ENCODE measurements at places on chromosomes 13 and 19.

DNA sequence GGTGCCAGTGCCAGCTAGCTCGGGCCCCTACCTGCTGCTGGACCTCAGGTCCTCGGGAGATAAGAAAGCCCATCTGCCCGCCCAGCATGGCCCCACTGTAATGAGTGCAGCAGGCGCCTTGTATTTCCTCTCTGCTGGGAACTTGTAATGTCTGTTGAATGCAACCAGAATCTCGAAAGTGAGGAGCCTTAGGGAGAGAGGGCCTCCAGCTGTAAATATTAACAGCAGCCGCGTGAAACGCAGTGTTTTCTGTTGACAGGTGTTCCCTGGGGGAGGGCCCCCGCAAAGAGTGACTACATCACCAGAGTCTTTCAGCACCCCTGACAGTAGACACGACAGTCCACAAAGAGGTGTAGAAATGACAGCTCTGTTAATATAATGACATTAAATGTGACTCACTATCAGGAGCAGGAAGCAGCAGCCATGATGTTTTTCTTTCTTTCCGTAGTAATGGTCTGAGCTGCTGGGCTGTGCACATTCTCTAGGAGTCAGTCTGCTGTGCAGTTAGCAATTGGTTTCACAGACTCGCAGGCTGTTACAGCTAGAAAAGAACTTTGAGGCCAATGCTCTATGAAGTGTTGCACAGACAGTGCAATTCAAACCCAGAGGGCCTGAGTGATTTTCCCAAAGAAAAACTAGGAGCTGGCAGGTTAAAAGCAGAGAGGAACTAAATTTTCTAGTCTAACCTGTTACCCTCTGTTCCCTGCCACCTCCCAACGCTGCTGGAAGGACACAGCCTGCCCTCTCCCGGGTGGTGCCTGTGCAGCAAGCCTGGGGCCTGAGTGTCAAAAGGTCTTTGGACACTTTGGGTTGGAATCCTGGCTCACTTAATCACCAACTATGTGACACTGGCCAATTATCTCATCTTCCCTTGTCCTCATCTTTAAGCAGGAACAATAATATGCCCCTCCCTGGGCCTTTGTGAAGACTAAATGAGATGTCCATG, 58.6 kb upstream of the WASF3 start:
- DNase-seq: no peak

DNA sequence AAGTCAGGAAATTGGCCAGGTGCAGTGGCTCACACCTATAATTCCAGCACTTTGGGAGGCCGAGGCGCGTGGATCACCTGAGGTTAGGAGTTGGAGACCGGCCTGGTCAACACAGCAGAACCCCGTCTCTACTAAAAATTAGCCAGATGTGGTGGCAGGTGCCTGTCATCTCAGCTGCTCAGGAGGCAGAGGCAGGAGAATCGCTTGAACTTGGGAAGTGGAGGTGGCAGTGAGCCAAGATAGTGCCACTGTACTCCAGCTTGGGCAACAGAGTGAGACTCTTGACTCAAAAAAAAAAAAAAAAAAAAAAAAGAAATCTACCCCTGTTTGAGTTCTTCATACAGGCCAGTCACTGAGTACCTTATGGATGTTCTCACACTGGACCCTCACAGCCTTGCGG, 42.0 kb downstream of the SLC15A1 start:
- no peak for DNase-seq

GRCh38 chr13:49759503-49759902, 33.0 kb downstream of the KPNA3 start:
- no peak for DNase-seq

DNA sequence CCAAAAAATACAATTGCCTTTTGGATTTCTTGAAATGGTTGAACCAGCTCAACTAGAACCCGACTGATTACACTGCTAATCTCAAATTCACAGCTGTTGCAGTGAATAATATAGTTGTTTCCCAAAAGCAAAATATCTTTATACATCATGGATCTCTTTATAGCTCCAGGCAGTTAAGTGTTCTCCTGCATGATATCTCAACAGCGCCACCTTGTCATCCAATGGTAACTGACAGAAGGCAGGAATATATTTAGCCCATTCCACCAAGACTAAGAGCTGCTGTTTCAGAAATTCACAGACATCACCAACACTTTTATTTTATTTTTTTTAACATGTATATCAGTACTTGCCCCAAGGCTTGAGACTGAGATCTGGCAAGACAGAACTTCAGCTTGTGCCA, 1141.0 kb upstream of the PRR20A start:
- DNase-seq: no peak

- no peak for DNase-seq
Observed at GRCh38 chr13:37482331-37482730, 116.2 kb downstream of the POSTN start.

GRCh38 chr19:21314676-21315075, 14.5 kb downstream of the ZNF708 start:
- DNase-seq: no peak

DNA sequence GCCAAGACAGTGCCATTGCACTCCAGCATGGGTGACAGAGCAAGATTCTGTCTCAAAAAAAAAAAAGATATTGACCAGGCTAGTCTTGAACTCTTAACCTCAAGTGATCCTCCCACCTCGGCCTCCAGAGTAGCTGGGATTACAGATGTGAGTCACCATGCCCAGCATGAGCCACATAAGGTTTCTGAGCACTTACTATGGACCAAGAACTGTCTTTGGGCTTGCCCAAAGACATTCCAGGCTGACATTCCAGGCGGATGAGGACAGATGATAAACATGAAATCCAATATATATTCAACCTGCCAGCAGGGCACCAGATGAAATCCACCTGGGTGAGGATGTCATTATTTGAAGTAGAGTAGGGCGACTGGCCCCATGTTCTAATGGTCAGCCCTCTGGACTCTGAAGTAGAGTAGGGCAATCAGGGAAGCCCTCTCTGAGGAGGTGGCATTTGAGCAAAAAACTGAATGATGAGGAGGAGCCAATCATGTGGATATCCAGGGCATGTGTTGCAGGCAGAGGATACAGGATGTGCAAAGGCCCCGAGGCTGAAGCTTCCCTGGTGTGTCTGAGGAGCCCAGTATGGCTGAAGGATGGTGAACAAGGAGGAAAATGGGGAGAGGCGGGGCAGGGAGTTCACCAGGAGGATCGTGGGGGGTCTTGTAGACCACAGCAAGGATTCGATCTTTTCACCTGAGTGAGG, 4.0 kb downstream of the C19orf38 start:
- no peak for DNase-seq

DNA sequence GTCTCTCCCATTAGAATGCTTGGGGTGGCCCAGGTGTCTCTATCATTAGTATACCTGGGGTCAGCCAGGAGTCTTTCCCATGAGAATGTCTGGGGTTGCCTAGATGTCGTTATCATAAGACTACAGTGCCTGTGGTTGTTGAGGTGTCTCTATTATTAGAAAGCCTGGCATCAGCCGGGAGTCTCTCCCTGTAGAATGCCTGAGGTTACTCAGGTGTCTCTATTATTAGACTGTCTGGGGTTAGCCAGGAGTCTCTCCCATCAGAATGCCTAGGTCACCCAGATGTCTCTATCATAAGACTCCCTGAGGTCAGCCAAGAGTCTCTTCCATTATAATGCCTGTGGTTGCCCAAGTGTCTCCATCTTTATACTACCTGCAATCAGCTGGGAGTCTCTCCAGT, 1541.1 kb downstream of the UQCRFS1 start:
- DNase-seq: no peak

- DNase-seq: no peak
Observed at GRCh38 chr13:106835477-106835876, 267.5 kb upstream of the ARGLU1 start.

- DNase-seq: no peak
Observed at GRCh38 chr19:11210656-11210928, 13.2 kb upstream of the KANK2 start.

- peak; percentile 58 for DNase-seq
Observed at GRCh38 chr19:46133101-46133627, 8.7 kb upstream of the IGFL3 start.
